ENCODE measurements at places on chromosomes 7 and 10.

GRCh38 chr7:7564323-7564780, 2.3 kb upstream of the MIOS start:
- no peak for DNase-seq

- no peak for DNase-seq
These were observed 20.8 kb upstream of the HYAL4 start for GRCh38 chr7:123823898-123824753.

GRCh38 chr10:852386-852785, 79.1 kb downstream of the LARP4B start:
- DNase-seq, result no peak

DNA sequence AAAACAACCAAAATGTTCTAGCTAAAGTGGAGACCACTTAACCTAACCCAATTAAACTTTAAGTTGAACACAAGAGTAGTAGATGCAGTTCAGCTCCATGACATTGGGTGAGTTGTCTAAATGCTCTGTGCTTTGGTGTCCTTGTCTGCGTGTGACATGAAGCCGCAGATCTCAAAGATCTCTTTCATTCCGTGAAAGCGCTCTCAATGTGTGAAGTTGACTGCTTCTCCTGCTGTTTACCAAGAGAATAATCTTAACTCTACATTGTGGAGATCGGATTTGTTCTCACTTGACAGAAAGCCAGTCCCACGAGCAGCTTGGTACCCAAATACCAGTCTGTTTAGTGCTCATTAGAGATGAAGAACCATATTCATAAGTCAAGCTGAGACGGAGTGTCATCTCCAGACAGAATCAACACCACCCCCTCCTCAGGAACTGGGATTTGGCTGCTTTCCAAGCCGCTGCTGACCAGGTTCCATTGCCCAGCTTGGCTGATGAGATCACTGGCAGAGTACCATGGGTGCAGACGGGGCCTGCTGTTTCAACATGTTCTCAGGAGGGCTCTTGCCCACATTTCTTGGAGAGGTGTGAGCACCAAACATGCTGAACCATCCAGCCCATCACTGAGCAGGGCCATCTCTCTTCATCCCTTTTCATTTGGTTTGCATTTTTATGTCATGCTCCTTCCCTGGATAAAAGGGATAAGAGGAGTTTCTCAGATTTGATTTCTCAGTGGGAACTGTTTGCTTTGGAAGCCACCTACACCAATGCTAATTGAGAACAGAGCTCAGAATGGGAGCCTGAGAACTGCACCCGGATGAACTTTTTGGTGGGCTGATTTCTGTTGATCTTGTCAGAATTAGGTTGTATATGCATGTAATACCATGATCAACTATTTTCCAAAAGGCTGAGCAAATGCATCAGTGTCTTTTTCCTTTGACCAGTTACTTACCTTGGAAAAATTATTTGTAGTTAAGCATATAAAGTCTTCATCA, 95.8 kb upstream of the AGBL3 start:
- DNase-seq, result no peak

DNA sequence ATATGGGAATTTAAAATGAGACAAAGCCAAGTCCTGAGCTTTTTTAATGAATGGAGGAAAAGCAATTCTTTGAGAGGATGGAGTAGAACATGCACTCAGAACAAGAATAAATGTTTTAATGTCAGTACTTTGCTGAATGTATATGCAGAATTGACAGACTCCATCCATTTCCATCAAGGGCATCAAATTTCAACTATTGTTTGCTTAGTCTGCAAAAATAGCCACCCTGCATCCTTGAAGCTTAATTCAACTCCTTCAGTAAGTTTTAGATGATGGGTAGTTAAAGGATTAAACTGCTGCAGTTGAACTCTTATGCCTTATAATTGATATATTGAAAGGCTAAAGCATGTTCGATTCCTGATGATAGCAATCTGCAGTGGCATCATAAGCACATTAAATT, 99.7 kb upstream of the IFRD1 start:
- DNase-seq, result no peak

- DNase-seq, result no peak
These were observed 65.5 kb downstream of the CUX1 start for GRCh38 chr7:101882595-101883564.

DNA sequence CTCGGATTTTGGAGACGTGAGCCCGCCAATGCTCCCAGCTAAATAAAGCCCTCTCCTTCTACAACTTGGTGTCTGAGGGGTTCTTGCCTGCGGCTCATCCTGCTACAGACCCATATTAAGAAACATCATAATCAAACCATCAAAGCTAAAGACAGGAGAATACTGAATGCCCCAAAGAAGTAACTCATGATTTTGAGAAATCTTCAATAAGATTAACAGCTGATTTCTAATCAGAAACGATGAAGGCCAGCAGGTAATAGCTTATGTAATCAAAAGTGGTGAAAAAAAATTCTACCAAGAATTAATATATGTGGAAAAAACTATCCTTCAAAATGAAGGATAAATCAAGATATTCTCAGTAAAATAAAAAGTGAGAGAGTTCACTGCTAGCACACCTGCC, 130.3 kb downstream of the DNAJC1 start:
- no peak for DNase-seq

GRCh38 chr7:69959789-69960499, 361.7 kb downstream of the AUTS2 start:
- no peak for DNase-seq

DNA sequence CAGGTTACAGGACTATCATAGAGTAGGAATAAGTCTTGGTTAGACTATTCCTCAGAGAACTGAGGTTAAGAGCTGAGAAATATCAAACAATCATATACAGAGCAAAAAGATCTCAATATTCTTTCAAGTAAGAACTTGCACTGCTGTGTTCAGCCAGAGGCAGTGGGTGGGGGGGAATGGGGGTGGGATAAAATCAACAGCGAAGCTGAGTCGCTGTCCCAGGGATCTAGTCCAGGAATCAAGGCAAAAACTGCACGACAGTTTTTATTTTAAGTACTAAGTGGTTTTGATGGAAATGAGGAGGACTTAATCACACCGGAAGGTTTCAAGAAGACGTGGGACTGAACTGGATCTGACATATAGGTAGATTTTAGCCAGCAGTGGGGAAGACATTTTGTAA, 159.1 kb downstream of the SRPK2 start:
- DNase-seq, result no peak

GRCh38 chr7:141573511-141573910, 22.3 kb downstream of the AGK start:
- no peak for DNase-seq

DNA sequence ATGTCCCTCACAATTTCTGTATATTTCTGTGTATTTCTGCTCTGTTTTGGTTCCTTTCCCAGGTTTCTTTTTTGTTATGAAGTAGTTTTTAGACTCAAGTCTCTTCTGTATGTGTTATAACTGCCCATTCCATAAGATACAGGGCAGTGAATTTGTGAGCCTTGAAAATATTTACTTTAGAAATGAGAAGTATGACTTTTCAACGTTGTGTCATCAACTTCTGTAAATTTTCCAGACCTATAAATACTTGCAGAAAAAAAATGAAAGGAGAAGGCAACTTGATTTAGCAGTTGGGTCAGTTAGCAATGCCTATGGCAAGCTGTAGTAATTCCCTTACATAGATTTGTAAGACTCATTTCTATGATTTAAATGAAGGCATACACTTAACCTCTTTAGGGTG, 11.5 kb downstream of the EGFR start:
- DNase-seq, result no peak

DNA sequence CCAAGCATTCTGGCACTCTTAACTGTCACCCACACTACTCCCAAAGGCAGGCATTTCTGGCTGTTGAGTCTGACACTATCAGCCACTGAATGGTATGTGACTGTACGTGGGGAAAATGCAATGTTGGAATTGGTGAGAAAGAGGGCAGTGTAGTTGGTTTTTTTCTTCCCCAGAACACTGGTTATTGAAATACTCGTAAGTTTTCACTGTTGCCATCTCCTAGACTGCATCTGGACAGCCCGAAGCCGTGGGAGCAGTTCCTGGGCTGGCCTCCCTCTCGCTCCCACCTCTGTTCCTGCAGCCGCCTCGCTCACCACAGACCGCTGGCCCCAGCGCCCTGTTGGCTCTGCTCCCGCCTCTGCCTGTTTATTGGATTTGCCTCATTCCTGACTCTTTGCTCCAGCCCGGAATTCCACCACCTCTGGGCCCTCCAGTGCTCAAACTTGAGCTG, 5.7 kb downstream of the PLCE1 start:
- DNase-seq, result no peak

- no peak for DNase-seq
These were observed 116.0 kb downstream of the EGFR start for GRCh38 chr7:55134786-55135185.

DNA sequence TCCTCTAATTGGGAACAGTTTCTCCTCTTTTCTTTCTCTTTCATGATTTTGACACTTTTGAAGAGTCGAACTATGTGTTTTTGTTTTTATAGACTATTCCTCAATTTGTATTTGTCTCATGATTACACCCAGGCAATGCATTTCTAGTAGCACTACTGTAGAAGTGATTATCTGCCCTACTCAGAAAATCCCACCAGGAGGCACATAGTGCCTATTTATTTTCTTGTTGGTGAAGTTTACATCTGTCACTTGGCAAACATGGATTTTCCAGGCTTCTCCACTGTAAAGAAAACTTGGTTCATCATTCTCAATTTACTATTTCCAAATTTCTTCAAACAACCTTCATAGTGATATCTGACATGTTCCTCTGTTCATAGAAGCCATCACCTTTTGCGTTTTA, 893.9 kb downstream of the CCSER2 start:
- no peak for DNase-seq

GRCh38 chr10:46232084-46232483, 54.7 kb upstream of the ANTXRL start:
- no peak for DNase-seq

GRCh38 chr10:18164748-18165361, 24.6 kb downstream of the CACNB2 start:
- no peak for DNase-seq

DNA sequence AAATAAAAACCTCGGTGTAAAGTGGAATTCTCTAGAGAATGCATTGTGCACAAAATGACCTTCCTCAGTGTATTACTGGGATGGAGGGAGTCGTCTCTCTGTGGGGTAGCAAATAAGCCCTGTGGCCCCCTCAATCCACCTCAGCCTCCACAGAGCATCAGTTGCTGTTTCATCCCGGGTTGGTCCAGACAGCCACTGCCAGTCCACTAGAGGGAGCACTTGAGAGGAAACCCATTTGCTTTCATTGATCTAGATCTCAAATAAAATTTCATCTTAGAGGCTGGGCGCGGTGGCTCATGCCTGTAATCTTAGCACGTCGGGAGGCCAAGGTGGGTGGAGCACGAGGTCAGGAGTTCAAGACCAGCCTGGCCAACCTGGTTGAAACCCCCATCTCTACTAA, 1128.7 kb downstream of the CNTNAP2 start:
- DNase-seq, result no peak

DNA sequence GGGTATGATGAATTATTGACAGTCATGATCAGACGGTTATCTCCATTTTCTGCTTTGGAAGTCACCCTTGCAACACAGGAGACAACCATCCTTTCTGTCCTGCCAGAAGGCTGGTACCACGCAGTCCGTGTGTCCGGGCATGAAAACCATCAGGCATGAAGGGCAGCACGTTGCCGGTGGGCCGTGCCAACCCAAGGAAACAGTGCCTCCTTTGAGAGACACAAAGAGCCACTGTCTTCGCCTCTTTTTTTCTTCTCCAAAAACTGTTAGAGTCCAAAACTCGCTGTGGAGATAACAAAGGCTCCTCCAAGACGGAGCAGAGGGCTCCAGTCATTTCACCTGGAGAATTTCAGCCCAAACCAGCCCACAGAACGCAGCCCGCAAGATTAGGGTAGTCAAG, 60.4 kb upstream of the ARHGAP21 start:
- no peak for DNase-seq

GRCh38 chr7:117324960-117325359, 2.1 kb upstream of the WNT2 start:
- DNase-seq, result no peak

DNA sequence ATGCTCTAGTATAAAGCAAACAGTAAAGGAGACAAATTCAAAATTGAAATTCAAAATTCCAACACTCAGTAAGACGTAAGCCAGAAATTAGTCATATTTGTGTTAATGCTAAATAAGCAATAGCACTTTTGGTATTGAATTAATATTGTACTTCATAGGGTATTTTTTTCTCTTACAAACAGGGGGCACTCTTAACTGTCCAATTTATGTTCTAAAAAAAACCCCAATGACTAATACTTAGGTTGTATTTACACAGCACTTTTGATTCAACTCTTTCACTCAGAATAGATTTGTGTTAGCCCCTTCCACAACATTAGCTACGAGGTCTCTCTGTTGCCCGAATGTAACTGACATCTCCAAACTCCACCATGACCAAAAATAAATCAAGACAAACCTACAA, 284.9 kb upstream of the COBL start:
- no peak for DNase-seq

- DNase-seq, result no peak
These were observed 41.7 kb downstream of the GTF2IRD1 start for GRCh38 chr7:74495112-74496086.

- DNase-seq, result no peak
These were observed 65.6 kb upstream of the C10orf90 start for GRCh38 chr10:126736142-126736541.

- no peak for DNase-seq
These were observed 51.4 kb downstream of the DNMBP start for GRCh38 chr10:99958302-99958701.

GRCh38 chr10:1128649-1129048, 72.5 kb downstream of the WDR37 start:
- DNase-seq, result no peak

GRCh38 chr7:128835790-128836641, 5.8 kb downstream of the FLNC start:
- DNase-seq, result no peak

- DNase-seq, result no peak
These were observed 76.0 kb upstream of the FAM20C start for GRCh38 chr7:116188-116981.

GRCh38 chr7:14233868-14234369, 244.5 kb upstream of the ETV1 start:
- no peak for DNase-seq

DNA sequence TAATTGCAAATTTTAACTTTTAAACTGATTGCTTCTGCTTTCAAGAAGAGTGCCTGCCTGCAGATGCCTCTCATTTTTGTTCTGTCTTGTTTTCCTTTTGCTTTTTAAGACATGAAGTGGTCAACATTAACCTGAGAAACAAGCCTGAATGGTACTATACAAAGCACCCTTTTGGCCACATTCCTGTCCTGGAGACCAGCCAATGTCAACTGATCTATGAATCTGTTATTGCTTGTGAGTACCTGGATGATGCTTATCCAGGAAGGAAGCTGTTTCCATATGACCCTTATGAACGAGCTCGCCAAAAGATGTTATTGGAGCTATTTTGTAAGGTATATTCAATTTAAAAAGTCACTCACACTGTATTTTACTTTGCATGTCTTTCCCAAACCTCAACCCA, 8.8 kb downstream of the GSTO2 start:
- DNase-seq, result no peak

DNA sequence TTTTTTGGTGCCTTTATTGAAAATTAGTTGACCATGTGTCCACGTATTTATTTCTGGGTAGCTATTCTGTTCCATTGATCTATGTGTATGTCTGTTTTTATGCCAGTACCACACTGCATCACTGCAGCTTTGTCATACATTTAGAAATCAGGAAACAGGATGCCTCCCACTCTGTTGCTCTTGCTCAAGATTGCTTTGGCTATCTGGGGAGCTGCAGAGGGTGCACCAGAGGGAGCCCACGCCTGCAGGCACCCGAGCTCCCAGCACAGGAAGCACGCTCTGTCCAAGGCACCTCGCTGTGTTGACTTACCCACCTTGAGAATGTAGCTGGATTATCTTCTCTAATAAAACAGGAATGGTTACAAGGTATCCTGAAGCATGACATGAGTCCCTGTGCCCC, 301.7 kb downstream of the TCERG1L start:
- DNase-seq, result no peak

GRCh38 chr7:7265081-7266075, 83.0 kb downstream of the C1GALT1 start:
- no peak for DNase-seq
